DMS79 (cell line): ENCODE measurements at places on chromosomes 13 and 19.

DNA sequence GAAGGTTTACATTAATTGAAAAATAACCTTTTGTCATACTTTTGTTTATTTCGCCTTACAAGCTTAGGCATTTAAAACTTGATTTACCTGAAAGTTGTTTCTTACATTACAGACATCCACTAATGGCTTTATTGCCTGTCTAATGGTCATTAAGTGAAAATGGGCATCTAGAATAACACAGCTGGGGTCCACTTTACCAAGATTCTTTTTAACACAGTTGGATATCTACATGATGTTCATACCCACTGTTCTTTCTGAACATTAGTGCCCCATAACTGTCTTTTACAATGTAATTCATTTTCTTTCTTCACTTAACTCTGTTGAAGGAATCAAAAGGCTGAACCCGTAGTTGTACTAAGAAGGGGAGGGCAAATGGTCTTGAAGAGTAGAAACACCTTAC lies 19.8 kb upstream of the KLHL1 start:
- no peak for DNase-seq

- no peak for DNase-seq
These were observed 43.1 kb upstream of the ZNF681 start for GRCh38 chr19:23801803-23802202.

DNA sequence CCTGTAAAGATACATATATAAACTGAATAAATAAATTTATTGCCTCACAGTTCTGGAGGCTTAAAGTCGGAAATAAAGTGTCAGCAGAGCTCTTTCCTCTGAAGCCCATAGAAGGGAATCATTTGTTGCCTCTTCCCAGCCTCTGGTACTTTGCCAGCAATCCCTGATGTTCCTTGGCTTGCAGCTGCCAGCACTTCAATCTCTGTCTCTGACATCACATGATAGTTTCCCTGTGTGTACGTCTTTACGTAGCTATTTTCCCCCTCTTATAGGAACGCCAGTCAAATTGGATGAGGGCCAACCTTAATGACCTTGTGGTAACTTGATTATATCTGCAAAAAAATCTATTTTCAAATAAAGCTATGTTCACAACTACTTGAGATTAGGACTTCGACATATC lies 250.9 kb downstream of the LIG4 start:
- peak; percentile 45 for DNase-seq

- no peak for DNase-seq
These were observed 62.8 kb upstream of the CEACAM8 start for GRCh38 chr19:42657556-42657955.

DNA sequence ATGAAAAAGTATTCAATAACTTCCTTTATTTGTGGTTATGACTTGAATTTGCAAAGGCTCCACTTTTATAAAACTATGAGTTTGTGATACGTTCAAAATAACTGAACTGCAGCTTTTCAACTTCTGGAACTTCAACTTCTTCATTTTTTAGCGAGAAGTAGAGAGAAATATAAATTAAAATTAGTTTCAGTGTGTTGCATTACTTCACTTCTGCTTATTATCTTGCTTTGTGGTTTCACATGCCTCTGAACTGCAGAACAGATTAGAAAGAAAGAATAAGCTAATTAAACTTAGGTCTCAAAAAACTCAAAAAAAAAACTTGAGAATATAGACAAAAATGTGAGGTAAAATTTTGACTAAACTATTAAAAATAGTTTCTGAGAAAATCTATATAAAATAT lies 1073.4 kb downstream of the PCDH17 start:
- DNase-seq = no peak

DNA sequence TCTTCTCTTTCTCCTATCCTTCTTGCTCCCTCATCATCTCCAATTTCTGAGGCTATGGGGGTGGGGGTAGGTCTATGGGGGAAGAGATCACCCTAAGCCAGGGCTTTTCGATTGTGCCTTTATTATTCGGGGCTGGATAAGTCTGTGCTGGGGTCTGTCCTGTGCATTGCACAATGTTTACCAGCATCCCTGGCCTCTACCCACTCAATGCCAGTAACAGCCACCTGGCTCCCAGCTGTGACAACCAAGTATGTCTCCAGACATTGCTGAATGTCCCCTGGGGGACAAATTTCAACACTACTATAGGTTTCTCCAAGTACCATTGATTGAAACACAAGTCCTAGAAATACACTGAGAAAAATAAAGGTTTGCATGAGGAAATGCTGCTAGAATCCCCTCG lies 13.2 kb downstream of the CBY2 start:
- DNase-seq = no peak

- no peak for DNase-seq
These were observed 2.9 kb downstream of the RBM26 start for GRCh38 chr13:79403113-79403512.

DNA sequence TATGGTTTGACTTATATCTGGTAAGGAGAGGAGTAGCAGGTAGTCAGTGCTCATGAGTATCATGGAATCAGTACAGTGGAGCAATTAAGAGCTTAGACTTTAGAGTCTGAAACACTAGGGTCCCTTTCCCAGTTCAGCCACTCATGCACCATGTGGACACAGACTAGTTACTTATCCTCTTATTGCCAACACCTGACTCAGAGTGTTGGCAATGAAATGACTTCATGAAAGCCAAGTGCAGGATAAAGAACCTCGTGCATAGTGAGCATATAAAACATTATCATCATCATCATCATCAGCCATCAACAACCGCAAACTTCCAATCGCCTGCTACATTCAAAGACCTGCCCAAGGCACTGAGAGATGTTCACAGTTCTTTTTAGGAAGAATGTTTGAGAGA lies 164.2 kb downstream of the FOXO1 start:
- DNase-seq = no peak

DNA sequence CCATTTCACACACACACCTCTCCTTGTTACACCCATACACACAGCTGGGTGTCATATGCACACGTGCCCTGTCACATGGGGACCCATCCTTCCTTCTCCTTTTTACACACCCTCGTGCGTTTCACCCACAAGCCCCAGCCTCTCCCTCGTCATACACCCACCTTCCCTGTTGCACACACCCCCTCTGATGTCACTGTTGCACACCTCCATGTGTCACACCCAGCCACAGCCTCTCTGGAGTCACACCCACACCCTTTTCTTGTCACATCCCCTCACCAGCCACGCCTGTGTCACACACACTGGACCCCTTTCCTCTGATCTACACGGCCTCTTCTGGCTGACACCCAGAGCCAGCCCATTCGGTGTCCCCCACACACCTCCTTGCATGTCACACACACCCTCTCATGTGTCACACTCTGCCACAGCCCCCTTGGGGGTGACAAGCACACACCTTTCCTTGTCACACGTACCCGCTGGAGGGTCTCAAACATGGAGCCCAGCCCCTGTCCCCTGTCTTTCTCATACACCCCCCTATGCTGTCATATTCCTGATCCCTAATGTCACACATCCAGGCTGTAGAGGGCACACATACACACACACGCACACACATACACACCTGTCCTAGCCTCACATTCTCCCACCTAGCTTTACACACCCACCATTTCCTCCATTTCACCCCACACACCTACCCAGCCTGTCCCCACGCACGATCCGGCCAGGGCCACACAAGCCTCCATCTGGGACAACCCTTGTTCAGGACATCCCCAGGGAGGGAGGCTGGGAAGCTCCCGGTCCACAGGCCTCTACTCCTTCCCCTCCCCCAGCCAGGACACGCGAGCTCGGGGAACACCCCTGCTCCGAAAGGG lies 1.4 kb downstream of the NOVA2 start:
- DNase-seq = no peak

DNA sequence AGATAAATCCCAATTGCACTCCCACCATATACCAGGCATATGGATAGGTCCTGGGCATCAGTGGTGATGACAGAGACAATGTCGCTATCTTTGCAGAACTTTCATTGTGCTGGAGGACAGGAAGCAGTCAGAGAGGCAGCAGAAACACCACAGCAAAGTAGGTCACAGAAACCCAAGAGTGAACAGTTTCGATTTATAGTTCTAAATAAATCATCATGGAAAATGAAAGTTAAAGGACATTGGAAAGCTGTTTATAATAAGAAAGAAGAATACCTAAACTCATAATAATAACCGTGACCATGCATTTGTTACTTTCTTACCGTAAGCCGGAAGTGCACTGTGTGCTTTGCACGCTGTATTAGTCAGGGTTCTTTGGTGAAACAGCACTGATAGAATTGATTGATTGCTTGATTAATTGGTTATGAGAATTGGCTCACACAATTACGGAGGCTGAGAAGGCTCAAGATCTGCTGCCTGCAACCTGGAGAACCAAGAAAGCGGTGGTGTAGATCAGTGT lies 38.9 kb downstream of the ALOX5AP start:
- DNase-seq = no peak

DNA sequence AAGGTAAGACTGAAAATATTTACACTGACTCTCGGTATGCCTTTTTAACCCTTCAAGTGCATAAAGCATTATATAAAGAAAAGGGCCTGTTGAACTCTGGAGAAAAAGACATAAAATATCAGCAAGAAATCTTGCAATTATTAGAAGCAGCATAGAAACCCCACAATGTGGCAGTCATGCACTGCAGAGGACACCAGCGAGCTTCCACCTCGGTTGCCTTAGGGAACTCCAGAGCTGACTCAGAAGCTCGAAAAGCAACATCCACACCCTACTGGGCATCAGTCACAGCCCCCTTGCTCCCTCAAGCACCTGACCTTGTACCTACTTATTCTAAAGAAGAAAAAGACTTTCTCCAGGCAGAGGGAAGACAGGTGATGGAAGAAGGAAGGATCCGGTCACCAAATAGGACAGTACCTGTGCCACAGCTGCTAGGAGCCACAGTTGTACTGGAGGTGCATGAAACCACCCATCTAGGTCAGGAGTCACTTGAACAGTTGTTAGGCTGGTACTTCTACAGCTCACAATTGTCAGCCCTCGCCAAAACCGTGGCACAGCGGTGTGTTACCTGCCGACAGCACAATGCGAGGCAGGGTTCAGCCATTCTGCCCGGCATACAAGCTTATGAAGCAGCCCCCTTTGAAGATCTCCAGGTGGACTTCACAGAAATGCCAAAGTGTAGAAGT lies 2.9 kb downstream of the ZNF816 start:
- DNase-seq = no peak

- peak; percentile 18 for DNase-seq
These were observed at the start of gene ZNF582 for GRCh38 chr19:56393119-56394012. Gene ZNF582 (minus strand): TSS chr19:56393534. CDS start chr19:56391752, 1,782 bp downstream.

DNA sequence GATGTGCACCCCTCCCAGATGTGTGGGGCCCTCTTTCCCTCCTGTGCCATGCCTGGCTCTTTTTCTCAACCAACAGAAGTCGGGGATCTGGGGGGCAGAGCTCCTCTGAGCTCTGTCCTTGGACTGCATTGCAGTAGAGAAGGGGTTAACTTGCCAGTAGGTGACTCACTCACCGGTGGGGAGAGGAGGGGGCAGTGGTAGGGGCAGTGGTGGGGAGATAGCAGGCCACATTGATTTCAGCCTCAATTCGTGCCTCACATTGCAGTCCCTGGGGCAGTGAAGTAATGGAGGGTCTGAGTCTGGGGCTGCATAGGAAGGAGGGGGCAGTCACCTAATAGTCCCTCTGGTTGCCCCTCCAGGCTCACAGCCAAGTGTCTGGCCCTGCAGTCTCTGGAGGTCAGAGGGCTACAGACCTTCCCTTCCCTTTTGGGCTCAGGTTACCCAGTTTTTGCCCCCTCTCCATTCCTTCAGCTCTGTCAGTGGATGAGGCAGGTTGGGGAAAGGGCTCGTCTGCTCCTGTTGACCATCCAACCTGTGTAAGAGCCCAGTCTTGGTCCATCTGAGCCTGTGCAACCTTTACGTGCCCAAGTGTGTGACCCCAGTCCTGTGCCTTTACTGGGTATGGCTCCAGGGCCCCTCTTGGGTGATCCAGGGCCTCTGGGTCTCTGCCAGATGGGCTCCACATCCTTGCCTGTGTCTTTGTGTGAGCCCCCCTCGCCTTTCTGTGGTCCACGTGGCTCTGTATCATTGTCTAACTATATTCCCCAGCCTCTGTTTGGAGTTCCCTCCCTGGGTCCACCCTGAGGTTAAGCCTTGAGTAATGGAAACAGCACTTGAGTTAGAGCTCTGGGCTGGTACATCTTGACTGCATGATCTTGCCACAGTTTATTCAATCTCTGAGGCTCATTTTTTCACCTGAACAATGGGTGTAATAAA lies 13.0 kb downstream of the CIC start:
- no peak for DNase-seq

DNA sequence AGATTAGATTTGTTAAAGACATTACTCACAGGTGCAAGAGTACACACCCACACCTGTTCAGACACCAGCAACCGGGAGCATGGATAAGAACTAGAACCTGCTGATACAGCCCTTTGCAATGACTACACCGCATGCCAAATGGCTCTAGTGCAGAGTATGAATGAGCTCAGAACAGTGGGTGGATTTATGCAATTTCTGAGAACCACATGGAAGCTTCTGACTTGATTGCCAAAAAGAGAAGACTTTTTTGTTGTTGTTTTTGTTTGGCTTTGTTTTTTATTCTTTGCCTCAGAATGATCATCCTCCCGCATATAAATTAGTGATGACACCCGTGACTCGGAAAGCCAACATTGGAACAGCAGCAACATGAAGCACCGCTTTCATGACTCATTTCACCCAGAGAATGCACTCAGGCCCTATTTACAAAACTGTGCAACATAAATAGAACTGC lies 77.4 kb upstream of the LRCH1 start:
- DNase-seq = no peak
